ENCODE measurements at places on chromosomes 3 and 15.

DNA sequence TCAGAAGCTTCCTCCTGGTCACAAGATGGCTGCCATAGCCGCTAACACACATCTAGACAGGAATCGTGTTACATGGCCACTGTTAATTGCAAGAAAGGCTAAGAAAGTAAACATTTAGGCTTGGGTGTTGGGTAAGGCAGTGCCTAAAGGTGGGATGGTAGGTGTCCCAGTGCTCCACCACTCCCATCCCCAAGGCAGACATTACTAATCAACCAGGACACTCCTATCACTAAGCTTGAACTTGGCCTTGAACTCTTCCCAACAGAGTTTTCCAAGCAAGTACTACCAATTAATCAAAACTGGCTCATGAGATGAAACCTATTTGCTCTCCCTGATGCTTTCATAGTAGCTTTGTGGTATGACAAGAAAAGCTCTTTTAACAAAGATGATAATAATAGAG is 37.9 kb upstream of the C3orf80 start:
- no peak for DNase-seq

DNA sequence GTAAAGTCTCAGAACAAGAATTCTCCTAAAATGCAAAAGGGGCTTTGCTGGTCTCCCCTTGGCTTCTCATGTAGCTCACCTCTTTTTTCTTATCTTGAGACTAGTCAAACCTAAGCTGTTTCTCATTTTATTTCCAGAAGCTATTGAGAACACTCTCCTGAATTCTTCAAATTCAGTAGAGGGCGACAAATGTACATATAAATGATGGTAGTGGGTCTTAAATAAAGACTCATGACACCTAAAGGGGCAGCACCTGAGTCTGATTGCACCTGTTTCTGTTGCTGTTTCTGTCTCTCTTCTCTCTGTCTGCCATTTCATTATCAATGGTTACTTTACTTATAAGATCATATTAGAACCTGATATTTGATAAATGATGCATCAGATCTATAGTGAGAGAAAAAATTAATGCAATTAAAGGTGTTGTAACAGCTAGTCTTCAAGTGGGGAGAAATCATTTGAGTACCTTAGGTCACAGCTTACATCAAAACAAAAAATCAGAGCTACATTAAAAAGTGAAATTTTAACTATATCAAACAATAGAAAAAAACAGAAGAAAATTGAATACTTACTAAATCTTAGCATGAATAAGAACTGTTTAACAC is 7.0 kb downstream of the ADIPOQ start:
- no peak for DNase-seq

- no peak for DNase-seq
Observed at GRCh38 chr3:185741586-185741985, 83.3 kb downstream of the IGF2BP2 start.

- no peak for DNase-seq
Observed at GRCh38 chr3:52983828-52984227, 62.0 kb downstream of the SFMBT1 start.

All from thyroid gland (tissue), 4 donors.